CD4-positive, alpha-beta T cell (primary cell): ENCODE measurements at places on chromosomes 4 and X. TPM values are rescaled to one million over a fixed set of nuclear protein-coding genes. Genes with fewer than 3 reads are reported as not detected.
A peak's percentile ranks its signal among the peaks of the same experiment; 100 is the strongest.

- no peak for DNase-seq
These were observed 90.7 kb upstream of the S100G start for GRCh38 chrX:16559206-16559619.

GRCh38 chr4:23269566-23269965 lies 576.8 kb downstream of the GBA3 start:
- DNase-seq: no peak

DNA sequence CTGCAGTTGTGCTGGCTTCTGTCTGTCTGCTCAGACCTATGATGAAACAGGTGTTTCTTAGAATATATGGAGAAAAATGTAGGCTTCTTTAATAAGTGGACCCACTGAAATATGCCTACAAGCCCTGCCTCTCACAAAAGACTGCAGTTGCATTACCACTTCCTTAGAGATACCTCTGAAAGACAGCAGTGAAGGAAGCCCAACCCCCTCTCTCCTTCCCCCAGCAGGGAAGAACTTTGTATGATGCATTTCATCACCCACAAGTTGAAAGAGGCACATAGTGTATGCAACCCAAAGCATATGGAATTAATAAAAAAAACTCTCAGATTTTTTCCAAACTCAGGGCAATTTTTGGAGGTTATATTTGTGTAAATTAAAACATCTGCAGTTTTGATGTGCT lies 916.7 kb downstream of the TECRL start:
- no peak for DNase-seq

Gene USP53
- 15.5 TPM for total RNA-seq

Gene MAGEB17
- total RNA-seq: not detected

DNA sequence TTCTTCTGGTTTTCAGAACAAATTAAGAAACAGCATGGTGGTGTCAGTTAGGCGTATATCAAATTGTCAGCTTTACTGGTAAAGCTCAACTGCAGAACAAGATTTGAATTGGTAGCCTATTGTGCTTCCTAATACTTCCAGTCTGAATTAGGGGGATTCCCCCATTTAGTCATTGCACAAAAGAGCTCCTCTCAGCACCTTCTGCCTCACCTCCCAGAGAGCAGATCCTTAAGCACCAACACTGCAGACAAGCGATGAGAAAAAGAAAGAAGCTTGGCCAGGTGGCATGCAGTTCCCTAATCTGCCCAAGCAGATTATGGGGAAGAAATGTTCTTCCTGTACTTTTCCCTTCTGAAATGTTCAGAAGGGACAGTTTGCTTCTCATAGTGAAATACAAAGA lies 9.2 kb downstream of the MAP9 start:
- DNase-seq: no peak

DNA sequence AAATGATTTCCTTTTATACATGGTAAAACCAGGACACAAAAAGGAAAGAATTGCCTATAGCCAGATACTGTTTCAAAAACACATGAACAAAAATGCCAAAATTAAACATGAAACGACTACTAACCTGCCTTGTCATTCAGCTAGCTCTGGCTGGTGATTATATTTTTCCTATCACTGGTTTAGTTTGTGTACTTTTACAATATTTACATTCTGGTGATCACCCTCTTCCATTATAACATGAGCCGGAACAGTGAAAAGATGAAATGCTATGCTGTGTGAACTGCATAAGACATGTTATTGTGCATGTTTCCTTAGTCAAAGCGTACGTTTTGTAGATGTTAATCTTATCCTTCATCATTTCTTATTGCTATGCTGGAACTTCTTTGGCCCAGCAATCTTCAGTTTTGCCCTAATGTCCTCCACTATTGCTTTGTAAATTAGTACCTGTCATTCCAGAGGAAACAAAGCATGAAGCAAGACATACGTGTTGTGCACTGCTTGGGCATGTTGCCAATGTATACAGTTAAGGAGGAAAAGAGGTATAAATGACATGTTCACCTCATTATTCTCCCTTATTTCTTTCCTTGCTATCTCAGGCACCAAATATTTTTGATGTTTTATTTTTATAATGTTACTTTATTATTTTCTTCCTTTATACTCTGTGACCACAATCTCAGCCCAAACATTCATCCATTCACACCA lies 386.3 kb downstream of the ARHGAP24 start:
- no peak for DNase-seq

DNA sequence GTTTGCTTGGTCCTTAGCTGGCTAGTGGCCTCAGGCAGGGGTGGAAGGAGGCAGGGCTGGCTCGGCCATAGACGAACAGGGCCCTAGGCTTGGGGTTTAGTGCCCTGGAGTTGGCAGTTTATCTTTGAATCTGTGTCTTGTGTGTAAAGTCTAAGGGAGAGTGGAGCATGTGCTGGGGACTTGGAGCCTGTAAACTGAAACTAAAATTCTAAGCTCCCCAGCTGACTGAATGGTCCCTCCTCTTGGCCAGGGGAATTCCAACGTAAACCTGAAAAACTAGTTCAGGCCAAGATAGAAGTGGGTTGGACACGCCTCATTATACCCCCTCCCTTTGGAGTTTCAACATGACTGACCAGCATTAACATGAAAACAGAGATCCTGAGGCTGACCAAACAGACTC lies 46.1 kb upstream of the GPR78 start:
- no peak for DNase-seq

Gene UBE2D3
- 719 TPM for total RNA-seq

Gene GPRIN3
- 46.4 TPM for total RNA-seq

Gene CCNA2
- 0.41 TPM for total RNA-seq

DNA sequence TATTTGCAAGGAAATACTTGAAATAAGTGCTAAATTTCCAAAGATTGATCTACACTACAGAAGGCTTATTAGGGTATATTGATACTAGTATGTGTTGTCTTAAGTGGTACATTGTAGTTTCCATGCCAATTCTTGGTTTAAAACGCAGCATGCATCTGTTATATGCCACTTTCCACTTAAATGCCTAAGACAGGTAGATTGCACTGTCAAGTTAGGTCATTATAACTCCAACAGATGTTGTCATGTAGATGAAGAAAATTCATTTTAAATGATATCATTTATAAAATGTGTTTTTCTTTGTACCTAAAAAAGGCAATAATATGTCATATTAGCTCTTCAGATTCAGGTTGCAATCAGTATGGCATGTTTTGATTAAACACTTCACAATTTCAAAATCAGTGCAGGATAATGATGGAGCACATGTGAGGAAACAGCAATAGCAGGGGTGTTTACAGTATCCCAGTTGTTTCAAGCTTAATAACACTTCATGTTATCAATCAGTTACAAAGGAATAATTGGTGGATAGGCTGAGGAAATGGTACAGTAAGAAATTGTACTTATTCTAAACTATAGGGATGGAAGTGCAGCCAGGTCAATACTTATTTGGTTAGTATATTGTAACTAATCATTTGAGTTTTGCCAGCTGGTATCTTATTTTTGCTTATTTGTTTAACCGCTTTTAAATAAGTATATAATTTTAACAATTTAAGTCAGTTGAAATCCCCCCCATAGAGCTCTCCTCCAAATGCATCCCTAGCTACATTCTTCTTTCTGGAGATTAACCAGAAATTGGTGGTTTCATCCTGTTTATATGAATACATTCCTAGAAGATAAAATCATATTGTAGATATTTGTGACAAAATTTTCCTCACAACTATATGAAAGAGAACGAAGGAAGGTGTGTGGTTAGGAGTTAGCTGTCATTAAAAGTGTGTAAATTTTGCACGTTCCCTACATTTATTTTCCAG lies 454.4 kb upstream of the ATOH1 start:
- DNase-seq: no peak

- DNase-seq: no peak
These were observed 4.1 kb upstream of the RS1 start for GRCh38 chrX:18676050-18676449.

Gene UGT2B15
- total RNA-seq: not detected

- DNase-seq: no peak
These were observed 313.2 kb downstream of the ANTXR2 start for GRCh38 chr4:79759793-79760192.

DNA sequence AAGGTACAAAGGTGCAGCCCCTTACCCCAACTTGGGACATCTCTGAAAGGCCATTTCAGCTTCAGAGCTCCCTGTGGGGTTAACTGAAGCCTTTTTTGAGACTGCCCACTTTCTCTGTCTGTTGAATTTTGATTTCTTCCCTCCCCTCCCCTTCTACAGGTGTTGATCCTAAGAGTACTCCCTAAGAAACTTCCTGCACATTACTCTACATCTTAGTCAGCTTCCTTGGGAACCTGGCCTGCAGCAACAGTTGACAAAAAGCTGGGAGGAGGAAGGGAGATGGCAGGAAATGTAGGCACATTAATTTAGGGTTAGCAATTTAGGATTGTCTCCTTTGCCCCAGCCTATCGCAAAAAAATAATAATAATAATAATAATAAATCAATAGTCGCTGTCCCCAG lies 1.2 kb upstream of the IDS start:
- DNase-seq: no peak

DNA sequence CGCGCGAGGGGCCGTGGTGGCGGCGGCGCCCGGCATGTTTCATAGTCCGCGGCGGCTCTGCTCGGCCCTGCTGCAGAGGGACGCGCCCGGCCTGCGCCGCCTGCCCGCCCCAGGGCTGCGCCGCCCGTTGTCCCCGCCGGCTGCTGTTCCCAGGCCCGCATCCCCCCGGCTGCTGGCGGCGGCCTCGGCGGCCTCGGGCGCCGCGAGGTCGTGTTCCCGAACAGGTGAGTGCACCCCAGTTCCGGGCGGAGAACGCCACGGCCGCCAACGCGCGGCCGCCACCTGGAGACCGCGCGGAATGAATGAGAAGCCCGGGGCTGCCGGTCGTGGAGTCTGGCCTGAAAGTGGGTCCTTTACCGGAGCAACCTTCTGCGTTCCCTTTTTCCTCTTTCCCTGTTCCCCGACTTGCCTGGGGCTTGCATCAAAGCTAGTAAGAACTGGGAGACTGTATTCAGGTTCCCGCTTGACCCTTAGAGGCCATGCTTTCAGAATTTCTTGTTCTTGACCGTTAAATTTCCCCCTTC lies 429 bp downstream of the NOCT start:
- peak; percentile 35 for DNase-seq
